Right lobe of liver (tissue), 6 donors: ENCODE measurements at places on chromosomes 5 and 9.

DNA sequence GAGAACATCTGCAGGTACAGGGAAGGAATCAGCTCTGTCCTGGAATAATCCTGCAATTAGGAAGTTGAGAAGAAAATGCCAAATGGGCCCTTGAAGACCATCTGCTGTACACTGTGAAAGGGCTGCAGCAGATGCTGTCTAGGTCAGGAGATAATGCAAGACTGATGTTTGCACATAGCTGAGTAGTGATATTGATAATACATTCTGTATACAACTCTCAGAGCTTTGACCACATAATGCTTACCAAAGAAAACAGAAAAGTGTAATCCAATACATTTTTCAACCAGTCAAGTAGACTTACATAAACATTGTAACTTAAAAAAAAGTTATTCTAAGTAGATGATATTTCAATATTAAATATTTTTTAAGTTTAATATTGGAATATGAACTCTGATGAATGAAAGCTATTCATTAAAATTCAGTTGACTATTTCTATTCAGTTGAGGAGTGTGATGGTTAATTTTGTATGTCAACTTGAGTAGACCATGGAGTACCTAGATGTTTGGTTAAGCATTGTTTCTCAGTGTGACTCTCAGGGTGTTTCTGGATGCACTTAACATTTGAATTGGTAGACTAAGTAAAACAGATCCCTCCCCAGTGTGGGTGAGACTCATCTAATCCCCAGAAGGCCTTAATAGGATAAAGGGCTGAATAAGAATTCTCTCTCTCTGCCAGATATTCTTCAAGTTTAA lies 380.1 kb upstream of the PRR16 start:
- H3K4me1 ChIP-seq: no peaks in the 10 kb centered on the region
- no peaks in the 10 kb centered on the region for H3K27me3 ChIP-seq
- no peaks in the 10 kb centered on the region for H3K36me3 ChIP-seq
- no peak overlapping the region for H3K27ac ChIP-seq
- no peak overlapping the region for H3K4me3 ChIP-seq
- no peak for DNase-seq

- H3K27ac ChIP-seq: no peak overlapping the region
- no peak overlapping the region for H3K4me3 ChIP-seq
- no peaks in the 10 kb centered on the region for H3K36me3 ChIP-seq
Measured at GRCh38 chr5:57784121-57784520, 301.5 kb upstream of the ACTBL2 start.

DNA sequence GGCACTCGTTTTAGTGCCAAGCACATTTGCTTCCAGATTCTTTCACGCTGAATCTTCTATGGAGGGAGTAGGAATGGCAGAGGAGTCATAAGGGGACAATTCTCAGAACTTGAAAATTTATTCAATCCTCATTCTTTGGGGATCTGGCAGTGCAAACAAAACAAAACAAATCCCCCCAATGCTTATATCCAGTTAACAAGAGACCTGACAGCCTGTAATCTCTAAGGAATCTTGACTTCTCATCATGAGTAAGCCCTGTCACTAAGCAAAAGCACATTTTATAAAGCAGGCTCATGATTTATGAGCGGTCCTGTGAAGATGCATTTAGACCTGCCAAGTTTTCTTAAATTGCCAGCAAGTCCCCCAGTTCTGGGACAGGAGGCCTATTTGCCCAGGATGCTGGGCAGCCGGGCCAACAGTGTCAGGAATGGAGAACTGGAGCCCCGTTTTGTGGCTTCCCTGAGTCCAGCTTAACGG lies 513.9 kb downstream of the CTNND2 start:
- no peak for DNase-seq
- H3K4me1 ChIP-seq: no peaks in the 10 kb centered on the region
- no peaks in the 10 kb centered on the region for H3K36me3 ChIP-seq
- H3K4me3 ChIP-seq: no peak overlapping the region
- H3K27ac ChIP-seq: no peak overlapping the region

- no peak for DNase-seq
- no peak overlapping the region for H3K27ac ChIP-seq
- no peaks in the 10 kb centered on the region for H3K36me3 ChIP-seq
- H3K4me3 ChIP-seq: no peak overlapping the region
- H3K27me3 ChIP-seq: no peaks in the 10 kb centered on the region
- H3K4me1 ChIP-seq: peaks cover 48% of the 10 kb centered on the region
Measured at GRCh38 chr5:111735583-111736270, 21.3 kb downstream of the NREP start.

GRCh38 chr5:82107267-82107666 lies 135.4 kb downstream of the ATG10 start:
- no peaks in the 10 kb centered on the region for H3K36me3 ChIP-seq
- no peak overlapping the region for H3K27ac ChIP-seq
- no peak for DNase-seq
- H3K27me3 ChIP-seq: no peaks in the 10 kb centered on the region
- no peaks in the 10 kb centered on the region for H3K4me1 ChIP-seq

- no peaks in the 10 kb centered on the region for H3K36me3 ChIP-seq
- no peaks in the 10 kb centered on the region for H3K27me3 ChIP-seq
- H3K4me1 ChIP-seq: no peaks in the 10 kb centered on the region
Measured at GRCh38 chr9:89803403-89803802, 198.6 kb downstream of the GADD45G start.
